ENCODE measurements at places on chromosomes 7 and 10. TPM values are rescaled to one million over a fixed set of nuclear protein-coding genes. Genes with fewer than 3 reads are reported as not detected.

- DNase-seq = no peak
Observed at GRCh38 chr10:96325719-96326373, 21.6 kb downstream of the DNTT start.

- no peak for DNase-seq
Observed at GRCh38 chr10:110350812-110351211, 46.1 kb upstream of the SMNDC1 start.

DNA sequence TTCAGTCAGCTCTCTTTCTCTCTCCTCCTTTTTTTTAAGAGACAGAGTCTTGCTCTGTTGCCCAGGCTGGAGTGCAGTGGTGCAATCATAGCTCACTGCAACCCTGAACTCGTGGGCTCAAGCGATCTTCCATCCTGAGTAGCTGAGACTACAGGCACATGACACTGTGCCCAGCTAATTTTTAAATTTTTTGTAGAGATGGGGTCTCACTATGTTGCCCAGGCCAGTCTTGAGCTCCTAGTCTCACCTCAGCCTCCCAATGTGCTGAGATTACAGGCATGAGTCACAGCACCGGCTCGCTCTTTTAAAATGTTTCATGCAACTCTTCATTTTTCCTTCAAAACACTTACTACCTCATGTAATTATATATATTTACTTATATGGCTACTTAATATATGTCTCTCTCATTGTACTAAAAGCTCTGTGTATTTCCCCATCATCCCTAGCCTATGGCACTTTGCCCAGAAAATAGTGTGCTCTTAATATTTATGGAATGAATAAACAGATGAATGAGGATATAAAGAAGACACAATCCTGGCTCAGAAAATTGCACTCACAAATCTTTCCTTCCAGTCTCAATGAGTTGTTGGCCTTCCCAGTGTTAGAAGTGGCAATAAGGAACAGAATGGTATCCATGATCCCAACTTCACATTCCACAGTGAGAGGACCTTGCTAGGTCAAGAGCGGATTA lies 33.9 kb downstream of the EBLN1 start:
- no peak for DNase-seq

DNA sequence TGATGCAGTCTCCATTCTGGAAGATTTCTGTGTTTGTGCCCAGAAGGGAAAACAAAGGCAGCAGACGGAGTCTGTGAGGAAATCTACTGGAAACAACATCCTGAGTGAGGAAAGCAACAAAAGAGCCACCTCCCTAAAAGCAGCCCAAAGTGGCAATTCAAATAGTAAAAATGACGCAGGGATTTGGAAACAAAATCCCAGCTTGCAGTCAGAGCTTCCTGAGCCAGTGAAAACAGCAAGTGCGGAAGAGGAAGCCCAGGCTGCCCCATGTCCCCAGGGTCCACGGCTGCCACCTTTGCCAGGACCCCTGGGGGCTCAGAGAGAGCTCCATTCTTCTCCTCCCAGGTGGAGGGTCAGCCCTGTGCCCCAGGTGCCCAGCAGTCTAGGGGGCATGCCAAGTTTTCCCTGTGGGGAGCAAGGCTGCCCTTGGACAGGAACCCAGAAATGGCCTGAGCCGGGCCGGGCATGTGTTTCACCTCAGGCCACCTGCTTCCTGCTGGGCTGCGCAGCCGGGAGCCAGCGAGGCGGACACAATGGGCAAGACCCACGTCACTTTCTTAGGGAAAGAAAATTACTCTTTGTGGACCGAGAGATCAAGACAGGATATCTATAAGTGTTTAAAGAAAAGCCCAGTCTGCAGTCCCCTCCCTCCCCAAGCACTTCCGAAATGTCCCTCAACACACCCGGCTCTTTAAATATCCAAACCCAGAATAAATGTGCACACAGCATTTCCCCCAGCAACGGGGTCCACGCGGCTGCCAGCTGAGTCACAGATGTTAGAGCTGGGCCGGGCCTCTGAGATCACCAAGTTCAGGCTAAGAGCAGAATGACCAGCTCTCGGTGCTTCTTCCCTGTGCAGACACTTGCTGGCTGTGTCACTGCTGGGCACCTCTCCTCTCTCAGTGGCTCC lies 231.1 kb downstream of the ARHGAP12 start:
- DNase-seq = no peak

DNA sequence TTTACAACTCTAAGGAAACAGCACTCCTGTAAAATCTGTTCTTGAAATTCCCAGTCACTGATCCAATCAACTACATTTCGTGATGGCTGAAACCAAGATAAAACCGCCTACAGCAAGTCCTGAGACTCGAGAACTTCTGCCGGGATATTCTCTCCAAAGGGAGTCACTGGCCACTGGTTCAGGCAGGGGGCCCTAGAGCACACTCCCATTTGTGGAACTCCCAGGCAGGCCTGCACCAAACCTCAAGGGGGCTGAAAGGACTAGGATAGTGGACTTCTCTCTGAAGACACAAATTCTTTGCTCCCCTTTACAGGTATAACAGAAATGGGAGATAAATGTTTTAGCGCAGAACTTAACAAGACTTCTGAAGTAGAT lies 16.3 kb downstream of the CYTH3 start:
- DNase-seq = peak; percentile 33

GRCh38 chr7:139016931-139017511 lies 18.8 kb downstream of the ZC3HAV1L start:
- peak; percentile 68 for DNase-seq

GRCh38 chr7:153399554-153399940 lies 640.0 kb downstream of the ACTR3B start:
- no peak for DNase-seq

- DNase-seq = peak; percentile 59
Observed at GRCh38 chr10:110269374-110270318, 35.1 kb downstream of the SMNDC1 start.

- no peak for DNase-seq
Observed at GRCh38 chr10:127977357-127978009, 70.6 kb downstream of the PTPRE start.

DNA sequence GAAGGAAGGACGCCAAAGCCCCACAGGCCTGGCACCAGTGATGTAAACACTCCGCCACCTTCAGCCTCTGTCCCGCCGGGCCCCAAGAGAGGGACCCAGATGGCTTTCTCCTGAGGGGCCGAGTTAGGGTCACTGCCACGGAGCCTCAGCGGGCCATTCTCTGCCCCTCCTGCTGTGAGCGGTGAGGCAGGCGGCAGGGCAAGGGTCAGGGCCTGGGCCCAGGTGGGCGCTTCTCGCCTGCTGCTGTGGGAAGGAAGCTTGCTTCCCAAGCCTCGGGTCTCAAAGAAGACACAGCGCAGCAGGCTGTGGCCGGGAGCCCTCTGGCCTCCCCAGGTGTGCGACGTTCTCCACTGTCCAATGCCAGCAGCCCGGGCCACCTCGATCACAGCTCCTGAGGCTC lies 84.8 kb downstream of the PROSER2 start:
- no peak for DNase-seq

- peak; percentile 57 for DNase-seq
Observed at GRCh38 chr7:2309889-2310331, 4.3 kb downstream of the SNX8 start.

DNA sequence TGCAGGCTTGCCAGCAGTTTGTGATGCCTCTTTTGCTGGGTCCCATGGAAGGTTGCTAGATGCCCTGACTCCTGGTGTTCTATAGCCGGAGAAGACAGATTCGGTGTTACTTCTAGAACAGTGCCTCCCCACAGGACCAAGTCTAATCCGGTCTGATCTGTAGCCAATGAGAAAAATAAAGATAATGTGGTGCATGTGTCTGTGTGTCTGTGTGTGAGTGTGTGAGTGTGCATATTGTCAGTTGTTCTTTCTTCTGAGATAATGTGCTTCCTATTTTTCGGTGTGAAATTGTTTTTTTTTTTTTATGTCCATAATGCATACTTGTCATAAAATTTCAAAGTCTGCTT lies 29.7 kb upstream of the ZNRF2 start:
- no peak for DNase-seq

GRCh38 chr10:27413831-27414348 lies 90.2 kb upstream of the RAB18 start:
- no peak for DNase-seq

DNA sequence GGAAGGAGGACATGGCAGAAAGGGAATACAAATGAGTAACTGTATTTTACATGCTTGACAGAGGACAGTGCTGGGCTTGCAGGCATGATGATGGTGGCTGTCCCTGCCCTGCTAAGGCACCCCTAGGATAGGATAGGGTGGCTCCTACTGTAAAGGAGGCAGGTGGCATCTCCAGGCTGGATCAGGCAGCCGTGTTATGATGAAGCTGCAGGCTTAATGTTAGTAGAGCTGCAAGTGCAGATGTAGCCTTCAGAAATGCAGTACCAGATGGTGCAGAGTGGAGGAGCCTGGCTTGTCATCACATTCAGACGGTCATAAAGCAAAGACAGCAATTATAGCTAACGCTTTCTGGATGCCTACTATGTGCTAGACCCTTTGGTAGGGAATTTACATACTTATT lies 287.9 kb upstream of the PODXL start:
- no peak for DNase-seq

DNA sequence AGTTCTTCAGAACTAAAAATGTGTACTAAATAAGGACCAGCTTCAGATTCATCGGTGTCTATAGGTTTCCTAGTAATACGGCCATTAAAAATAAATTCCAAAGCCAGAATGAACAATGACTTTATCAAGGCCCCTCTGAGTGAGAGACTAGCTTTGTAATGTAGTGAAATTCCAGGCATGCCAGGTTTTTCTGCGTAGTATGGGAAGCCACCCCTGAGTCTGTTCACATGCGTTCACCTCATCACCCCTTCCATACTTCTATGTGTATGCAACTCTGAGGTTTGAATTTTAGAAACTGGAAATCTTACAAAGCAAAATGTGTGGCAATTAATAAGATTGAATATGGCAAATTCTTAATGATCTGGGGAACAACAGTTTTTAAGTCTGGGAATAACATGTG lies 24.5 kb downstream of the RNF32 start:
- peak; percentile 10 for DNase-seq

DNA sequence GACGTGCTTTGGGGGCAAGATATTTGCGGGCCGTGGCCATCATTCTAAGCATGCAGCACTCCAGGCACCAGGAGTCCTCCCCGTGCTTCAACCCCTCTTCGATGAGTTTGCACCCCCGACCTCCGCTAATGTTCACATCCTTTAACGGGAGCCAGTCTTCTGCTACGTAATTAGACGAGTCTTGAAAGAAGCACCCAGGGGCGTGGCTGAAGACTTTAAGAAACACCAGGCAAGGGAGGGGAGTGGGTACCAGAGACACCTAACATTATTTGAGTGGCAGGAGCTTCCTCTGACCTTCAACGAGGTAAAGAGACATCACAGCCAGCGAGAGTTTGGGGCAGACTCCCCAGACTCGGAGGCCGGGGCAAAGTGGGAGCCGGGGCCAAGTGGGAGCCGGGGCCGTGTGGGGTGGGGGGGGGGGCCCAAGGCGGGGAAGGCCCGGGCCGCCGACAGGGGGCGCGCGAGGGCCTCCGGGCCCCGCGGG lies 31.1 kb upstream of the TOMM7 start:
- no peak for DNase-seq

DNA sequence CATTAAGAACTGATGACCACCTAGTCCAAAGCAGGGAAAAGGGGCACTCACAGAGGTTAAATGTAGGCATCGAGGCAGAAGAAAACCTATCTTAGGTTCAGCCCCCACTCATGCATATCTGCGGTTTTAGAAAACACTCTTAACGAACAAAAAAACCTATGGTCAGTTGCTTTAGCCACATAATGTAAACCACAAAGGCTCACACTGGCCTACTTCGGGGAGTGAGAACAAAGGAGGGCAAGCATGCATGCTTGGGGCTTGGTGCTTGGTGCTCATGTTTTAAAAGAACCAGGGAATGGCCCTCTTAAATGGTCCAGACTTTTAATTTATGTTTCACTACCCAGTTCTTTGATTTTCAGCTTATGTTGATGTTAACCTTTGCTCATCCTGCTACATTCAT lies 14.2 kb downstream of the INSYN2A start:
- no peak for DNase-seq

DNA sequence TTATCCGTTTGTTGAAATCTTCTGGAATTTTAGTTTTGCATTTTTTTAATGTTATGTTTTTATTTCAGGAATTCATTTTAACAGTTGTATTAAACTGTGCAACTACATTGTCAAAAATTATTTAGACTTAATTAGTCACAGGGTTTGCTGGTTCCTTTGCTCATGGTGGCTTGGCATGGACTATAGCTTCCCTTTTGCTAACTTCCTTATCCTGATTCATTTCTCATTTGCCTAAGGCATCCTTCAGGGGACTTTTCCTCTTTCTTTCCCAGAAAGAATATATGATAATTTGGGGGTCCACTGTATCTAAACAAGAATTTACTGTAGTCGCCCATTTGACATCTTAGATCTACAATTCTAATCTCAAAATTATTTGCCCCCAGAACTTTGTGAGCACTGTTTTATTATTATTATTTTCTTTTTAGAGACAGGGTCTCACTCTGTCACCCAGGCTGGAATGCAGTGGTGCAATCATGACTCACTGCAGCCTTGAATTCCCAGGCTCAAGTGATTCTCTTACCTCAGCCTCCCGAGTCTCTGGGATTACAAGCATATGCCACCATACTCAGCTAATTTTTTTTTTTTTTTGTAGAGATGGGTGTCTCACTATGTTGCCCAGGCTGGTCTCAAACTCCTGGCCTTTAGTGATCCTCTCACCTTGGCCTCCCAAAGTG lies 13.9 kb downstream of the FIGNL1 start:
- DNase-seq = no peak

TFEC gene
- not detected for total RNA-seq

ICA1 gene
- not detected for total RNA-seq

ENKUR gene
- 0.21 TPM for total RNA-seq

KCND2 gene
- total RNA-seq = not detected

Measured in HepG2 (cell line).